Activated CD8-positive, alpha-beta memory T cell treated with anti-CD3 and anti-CD28 coated beads, Interleukin-2, amount 10 ng/mL, durations not matched to agents 7 days and 5 days (primary cell): ENCODE measurements at places on chromosomes 1 and 21. TPM values are rescaled to one million over a fixed set of nuclear protein-coding genes. Genes with fewer than 3 reads are reported as not detected.
A peak's percentile ranks its signal among the peaks of the same experiment; 100 is the strongest.

The PLA2G2C gene
- not detected for total RNA-seq

GRCh38 chr1:157678721-157679120 lies 21.8 kb downstream of the FCRL3 start:
- no peaks in the 10 kb centered on the region for H3K36me3 ChIP-seq
- no peak for DNase-seq
- no peak overlapping the region for H3K27ac ChIP-seq
- H3K4me1 ChIP-seq, result no peaks in the 10 kb centered on the region

The POU3F1 gene
- 0.09 TPM for total RNA-seq

- DNase-seq, result no peak
- peaks cover 2% of the 10 kb centered on the region for H3K27me3 ChIP-seq
- no peak overlapping the region for H3K4me3 ChIP-seq
- H3K27ac ChIP-seq, result no peak overlapping the region
These were observed 222.3 kb downstream of the TPR start for GRCh38 chr1:186152620-186153239.

DNA sequence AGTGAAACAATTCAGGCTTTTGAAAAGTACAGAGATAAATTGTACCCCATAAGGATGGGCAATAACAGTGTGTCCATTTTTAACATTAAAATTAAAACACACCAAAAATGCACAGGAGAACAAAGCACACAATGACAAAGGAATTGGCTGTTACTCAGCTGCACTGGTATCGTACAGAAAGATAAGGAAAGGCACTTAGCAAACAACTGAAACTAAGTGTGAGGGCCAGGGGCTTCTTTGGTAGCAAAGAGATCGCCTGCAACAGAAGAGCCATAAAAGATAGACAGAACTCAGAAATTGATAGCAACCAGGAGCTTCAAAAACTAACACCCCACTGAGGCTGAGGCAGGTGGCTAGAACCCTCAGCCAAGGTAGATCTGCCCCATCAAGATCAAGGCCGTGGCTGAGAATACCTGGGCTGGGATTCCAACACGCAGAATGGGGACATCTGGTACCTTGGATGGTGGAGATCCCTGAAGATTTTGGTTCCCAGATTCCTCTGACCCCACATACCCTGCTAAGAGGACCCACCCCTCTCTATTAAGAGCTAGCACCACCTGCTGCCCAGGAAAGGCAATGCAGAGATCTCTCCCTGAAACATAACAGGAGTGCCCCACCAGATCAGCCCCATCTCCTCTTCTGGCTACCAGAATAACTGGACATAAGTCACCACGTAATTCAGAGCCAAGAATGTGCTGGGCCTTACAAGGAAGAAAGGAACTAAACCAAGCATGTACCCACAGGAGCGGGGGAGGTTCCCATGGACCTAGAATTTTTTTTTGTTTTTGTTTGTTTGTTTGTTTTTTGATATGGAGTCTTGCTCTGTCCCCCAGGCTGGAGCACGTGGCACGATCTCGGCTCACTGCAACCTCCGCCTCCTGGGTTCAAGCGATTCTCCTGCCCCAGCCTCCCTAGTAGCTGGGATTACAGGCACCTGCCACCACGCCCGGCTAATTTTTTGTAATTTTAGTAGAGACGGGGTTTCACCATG lies 16.2 kb downstream of the PLEKHO1 start:
- no peak overlapping the region for H3K4me3 ChIP-seq
- no peaks in the 10 kb centered on the region for H3K27me3 ChIP-seq
- no peak overlapping the region for H3K27ac ChIP-seq
- peaks cover 44% of the 10 kb centered on the region for H3K4me1 ChIP-seq
- H3K36me3 ChIP-seq, result peaks cover 2% of the 10 kb centered on the region
- DNase-seq, result peak; percentile 70

DNA sequence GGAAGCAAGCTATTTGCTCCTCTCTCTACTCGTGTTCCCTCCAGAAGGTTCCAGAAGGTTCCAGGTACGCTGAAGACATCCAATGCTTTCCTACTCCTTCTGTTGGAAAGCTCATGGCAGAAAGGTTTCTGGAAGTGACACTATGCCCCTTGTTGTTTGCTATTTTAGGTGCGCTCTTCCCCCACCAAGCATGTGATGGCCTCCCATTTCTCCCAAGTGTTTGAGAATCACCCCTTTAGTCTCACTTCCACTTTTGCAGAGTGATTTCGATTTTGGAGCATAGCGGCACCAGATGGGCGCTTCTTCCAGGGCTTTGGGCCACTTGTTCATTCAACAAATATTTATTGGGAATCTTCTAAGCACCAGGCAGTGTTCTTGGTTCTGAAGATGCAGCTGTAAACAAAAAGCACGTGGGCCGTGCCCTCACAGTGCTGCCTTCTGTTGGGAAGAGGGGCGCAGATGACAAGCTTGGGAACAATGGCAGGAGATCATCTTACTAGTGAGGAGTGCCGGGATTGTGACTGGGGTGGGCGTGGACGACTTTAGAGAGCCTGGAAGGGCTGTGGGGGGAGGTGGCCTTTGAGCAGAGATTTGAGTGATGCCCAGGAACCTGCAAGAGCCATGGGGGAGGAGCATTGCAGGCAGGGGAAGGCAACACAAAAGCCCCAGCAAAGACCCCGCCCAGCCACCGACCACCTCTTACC lies 43.0 kb upstream of the TARDBP start:
- no peaks in the 10 kb centered on the region for H3K36me3 ChIP-seq
- H3K4me3 ChIP-seq, result no peak overlapping the region
- H3K27ac ChIP-seq, result no peak overlapping the region
- H3K4me1 ChIP-seq, result peaks cover 23% of the 10 kb centered on the region
